NCI-H524 (cell line): ENCODE measurements at places on chromosomes 4 and X.

DNA sequence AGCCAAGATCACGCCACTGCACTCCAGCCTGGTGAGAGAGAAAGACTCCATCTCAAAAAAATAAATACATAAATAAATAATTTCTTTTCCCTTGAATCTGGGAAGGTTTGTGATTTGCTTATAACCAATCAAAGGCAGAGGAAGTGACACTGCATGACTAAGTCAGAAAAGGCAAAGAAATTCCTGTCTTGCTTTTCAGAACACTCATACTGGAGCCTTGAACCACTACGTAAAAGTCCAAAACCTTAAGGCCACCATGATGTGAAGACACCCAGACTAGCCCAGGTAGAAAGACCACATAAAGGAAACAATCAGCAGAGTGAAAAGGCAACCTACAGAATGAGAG is 36.6 kb downstream of the TMEM156 start:
- no peak for DNase-seq

DNA sequence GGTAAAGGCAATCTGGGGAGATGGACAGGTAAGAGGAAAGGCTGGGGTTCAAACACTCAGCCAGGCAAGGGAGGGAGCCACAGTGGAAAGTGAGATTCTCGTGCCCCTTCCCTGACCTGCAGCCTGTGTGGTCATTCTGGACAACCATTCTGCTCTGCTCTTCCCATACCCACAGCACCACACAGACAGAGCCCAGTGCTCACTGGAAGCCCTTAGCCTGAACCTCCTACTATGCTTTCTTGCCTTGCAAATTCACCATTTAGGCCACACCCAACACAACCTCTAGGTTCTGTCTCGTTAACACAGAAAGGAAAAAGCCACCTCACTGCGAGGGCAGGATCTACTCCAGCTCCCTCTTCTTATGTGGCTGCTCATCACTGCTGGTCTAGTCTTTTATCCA is 92.7 kb downstream of the SHISA3 start:
- no peak for DNase-seq

DNA sequence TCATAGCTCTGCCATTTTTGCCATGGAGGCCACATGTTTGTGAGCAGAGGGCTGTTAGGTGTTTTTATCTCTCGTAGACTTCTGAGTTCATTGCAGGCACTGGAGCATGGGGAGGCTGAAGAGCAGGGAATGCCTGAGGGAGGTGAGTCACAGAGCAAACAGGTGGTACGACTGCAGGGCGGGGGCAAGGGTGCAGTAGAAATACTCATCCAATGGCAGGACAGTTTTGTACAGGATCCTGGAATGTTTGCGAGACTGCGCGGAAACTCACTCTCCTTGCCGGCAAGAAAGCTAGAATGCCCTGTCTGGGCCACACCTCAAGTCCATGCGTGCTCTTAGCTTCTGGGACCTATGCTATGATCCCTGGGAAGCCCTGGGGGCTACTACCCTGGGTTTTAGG is 20.0 kb upstream of the VCX2 start:
- DNase-seq, result no peak

DNA sequence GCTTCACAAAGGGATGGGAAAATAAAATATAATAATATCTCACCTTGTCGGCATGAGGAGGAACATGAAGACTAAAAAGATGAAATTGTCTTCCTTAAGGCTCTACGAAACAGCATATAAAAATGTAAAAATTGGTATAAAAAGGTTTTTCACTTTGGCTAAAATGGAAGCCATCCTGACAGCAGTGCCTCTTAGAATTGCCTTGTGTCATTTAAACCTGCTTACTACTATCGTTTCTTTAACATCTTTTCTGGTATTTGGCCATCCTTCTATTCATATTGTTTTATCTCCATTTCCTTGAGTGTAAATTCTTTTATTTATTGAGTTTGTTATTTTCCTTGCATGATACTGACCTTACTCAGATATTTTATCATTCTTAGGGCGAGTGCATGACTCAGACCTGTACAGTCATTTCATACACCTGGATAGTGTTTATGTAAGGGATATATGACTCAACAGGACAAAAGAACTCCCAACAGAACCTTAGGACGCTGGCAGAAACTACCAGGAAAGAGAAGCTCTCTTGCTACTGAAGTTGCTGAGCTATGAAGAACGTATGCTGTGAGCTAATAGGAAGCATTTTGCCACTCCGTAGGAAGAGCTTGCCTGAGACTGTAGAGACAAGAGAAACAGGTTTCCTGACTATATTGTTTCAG is 5.8 kb upstream of the CDKN2AIP start:
- no peak for DNase-seq

DNA sequence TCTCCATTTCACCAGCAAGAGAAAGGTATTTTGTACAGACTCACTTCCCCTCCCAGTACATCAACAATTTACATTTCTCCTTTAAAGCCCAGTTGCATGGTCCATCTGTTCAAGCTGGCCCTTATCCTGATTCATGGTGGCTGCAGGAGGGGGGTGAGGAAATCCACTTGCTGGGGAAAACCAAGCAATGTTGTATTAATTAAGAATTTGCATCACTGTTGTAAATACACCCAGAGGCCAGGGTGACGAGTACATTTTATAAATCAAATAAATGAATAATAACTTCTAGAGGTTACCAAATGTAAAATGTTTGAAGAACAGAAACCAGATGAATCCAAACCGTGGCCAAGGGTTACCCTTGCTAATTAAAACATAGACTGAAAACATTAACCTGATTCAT is 395.9 kb upstream of the INTU start:
- peak; percentile 2 for DNase-seq

DNA sequence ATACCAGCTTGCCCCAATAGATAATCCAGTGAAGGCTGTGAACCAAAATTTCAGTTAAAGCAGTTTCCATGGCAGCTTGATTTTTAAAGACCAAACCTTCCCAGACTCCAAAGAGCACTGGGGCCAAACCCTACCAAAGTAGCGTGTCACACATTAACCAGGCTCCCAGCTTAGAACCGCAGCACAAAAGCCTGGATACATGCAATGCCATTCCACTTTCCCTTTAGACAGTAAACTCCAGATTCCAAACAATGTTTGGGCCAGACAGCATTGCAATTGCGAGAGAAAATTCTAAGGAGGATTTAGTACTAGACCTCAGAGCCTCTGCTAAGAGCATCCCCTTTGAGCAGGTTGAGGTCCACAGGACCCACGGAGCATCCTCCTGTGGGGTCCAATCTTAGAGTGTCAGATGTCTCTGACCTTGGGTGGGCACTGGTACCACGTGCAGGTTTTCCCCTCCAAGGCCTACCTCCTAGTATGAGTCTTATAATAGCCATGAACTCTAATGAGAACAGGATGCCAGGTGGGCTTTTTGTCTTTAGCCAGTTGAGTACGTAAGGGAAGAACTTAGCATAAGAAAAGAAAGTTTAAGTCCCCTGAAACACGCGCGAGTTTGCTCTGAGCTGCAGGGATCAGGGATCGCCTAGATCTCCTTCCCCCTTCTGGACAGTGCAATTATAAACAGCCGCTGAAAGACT is 38.8 kb downstream of the MGARP start:
- DNase-seq, result no peak

DNA sequence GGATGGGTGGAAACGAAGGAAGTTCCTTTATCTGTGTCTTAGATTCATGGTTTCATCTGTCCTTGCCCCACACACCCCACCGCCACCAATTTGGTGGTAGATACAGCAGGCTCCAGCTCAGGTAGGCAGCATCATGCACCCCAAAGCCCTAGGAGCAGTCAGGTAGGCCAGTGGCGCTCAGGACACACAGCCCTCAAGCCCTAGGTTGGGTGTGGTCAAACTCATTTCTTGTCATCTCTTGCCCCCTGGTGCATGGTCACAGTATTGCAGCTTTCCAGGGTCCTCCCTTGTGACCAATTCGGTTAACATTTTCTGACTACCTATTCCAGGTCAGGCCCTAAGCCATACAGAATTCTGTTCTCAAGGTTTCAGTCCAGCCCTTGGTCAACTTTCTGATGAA is 14.5 kb upstream of the PRRG3 start:
- peak; percentile 12 for DNase-seq

DNA sequence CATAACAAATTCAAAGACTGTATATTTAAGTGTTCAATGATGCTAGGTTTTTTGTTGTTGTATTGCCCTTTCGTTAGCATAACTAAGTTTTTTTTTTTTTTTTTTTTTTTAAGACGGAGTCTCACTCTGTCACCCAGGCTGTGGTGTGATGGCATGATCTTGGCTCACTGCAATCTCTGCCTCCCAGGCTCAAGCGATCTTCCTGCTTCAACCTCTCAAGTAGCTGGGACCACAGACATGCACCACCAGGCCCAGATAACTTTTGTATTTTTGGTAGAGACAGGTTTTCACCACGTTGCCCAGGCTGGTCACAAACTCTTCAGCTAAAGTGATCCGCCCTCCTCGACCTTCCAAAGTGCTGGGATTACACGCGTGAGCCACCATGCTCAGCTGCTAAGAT is 7.0 kb downstream of the SH3BGRL start:
- DNase-seq, result no peak

GRCh38 chrX:140766024-140766611 is 56.6 kb downstream of the LINC00632 start:
- peak; percentile 48 for DNase-seq
